ENCODE measurements at places on chromosomes 4 and X. TPM values are rescaled to one million over a fixed set of nuclear protein-coding genes. Genes with fewer than 3 reads are reported as not detected.

- DNase-seq = no peak
Observed at GRCh38 chr4:98937986-98938720, 9.2 kb upstream of the EIF4E start.

DNA sequence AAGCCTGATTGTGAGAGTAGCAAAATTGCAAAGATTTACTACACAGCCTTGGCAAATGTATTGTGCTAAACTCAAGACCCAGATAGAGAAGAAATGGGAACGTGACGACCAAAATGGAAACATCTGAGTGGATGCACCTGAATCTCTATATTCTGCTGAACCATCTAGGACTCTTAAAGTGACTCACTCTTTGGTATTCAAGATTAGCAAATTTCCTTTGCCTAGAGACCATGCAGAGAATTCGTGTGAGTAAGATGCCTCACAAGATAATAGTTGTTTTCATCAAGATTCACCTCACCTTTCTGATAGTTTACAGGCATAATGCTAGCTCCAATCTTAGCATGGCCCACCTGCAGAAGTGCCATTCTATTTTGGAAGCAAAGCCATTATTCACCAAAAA lies 14.4 kb upstream of the ATOH1 start:
- DNase-seq = no peak

- DNase-seq = no peak
Observed at GRCh38 chrX:112968351-112969133, 127.9 kb upstream of the AMOT start.

DNA sequence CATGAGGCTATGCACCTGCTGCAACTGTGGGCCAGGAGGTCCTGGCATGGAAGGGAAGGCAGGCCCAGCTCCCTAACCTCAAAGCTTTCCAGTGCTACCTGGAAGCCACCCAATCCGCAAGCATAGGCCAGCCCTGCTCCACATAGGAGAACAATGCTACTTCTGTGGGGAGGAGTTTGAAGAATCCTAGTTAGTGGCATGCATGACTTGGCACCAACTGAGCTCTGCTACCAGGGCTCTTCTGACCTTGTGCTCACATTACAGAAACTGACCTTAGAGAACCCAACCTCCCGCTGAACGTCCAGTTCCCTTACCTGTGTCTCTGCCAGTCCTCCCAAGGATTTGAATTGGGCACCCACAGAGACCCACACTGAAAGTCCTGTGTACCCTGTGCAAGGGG lies 58.8 kb downstream of the USP46 start:
- DNase-seq = no peak

PFKFB1 gene
- total RNA-seq = 0.19 TPM

All from thymus (tissue), 14 donors.